Muscle of back (tissue), 13 donors: ENCODE measurements at places on chromosomes 5 and 9. TPM values are rescaled to one million over a fixed set of nuclear protein-coding genes. Genes with fewer than 3 reads are reported as not detected.

DNA sequence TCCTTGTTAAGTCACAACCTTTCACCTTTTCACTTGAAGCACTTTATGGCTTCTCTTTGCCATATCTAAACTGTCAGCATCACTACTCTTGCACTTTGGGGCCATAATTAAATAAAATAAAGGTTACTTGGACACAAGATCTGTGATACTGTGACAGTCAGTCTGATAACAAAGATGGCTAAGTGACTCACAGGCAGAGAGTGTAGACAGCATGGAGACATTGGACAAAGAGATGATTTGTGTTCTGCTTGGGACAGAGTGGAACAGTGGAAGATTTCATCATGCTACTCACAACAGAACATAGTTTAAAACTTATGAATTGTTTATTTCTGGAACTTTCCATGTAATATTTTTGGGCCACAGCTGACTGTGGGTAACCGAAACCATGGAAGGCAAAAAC is 81.7 kb upstream of the SMC5 start:
- no peak for DNase-seq

DNA sequence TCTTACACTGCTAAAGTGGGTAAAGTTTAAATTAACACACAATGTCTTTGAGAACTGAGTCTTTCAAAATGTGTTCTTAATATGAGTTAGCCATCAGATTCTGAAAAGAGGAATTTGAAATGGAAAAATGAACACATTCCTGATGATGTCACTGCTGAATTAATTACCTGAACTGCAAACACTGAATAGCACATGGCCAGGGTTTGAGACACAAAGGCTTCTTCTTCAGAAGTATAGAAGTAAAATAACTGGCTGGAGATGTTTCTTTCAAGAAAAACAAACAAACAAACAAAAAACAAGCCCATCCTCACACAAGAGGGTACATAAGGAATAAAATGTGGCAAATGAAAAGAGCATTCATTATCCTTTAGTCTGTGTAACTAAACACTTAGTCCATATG is 7.1 kb downstream of the GLIS3 start:
- DNase-seq, result no peak

Gene CLIC3
- polyA plus RNA-seq, result not detected

GRCh38 chr5:134874831-134875655 is 872 bp downstream of the TXNDC15 start:
- peak; percentile 95 for DNase-seq

Gene PITX1
- 5.7 TPM for polyA plus RNA-seq

- DNase-seq, result no peak
These were observed 142.1 kb upstream of the POU5F2 start for GRCh38 chr5:93883459-93883858.

- no peak for DNase-seq
These were observed 8.8 kb downstream of the AK8 start for GRCh38 chr9:132869266-132869665.

Gene LCN6
- not detected for polyA plus RNA-seq

Gene GRM6
- polyA plus RNA-seq, result 0.50 TPM

GRCh38 chr5:96051401-96051830 is 89.8 kb upstream of the ELL2 start:
- no peak for DNase-seq

Gene SPATA31A3
- polyA plus RNA-seq, result not detected

Gene NIPAL4
- 1.5 TPM for polyA plus RNA-seq

- no peak for DNase-seq
These were observed 259.8 kb downstream of the NSG2 start for GRCh38 chr5:174305241-174305681.
